NCI-H226 (cell line): ENCODE measurements at places on chromosomes 11 and 22.

- no peak for DNase-seq
These were observed 709 bp upstream of the KCNE3 start for GRCh38 chr11:74468058-74468457.

- no peak for DNase-seq
These were observed 80.1 kb downstream of the PACS1 start for GRCh38 chr11:66150140-66150539.

- peak; percentile 32 for DNase-seq
These were observed 41.5 kb upstream of the CARD18 start for GRCh38 chr11:105181100-105181499.

DNA sequence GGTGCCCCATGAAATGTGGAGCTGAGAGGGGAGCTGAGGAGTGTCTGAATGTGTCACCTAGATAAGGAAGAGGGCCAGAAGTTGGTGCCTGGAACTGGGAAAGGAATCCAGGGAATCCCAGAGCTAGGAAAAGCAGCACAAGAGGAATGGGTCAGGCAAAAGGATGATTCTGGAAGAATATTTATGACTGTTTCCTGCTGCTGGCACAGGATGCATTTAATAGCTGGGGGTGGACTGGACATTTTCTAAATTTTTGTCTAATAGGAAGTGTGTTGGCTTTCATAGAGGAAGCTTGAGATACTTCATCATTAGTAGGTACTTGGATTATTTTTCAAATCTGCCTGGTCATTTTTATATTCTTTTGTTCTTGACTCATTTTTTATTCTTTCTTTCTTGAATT is 17.4 kb upstream of the MRGPRX2 start:
- DNase-seq = no peak

GRCh38 chr11:46669711-46670139 is 30.7 kb downstream of the ARHGAP1 start:
- DNase-seq = no peak

DNA sequence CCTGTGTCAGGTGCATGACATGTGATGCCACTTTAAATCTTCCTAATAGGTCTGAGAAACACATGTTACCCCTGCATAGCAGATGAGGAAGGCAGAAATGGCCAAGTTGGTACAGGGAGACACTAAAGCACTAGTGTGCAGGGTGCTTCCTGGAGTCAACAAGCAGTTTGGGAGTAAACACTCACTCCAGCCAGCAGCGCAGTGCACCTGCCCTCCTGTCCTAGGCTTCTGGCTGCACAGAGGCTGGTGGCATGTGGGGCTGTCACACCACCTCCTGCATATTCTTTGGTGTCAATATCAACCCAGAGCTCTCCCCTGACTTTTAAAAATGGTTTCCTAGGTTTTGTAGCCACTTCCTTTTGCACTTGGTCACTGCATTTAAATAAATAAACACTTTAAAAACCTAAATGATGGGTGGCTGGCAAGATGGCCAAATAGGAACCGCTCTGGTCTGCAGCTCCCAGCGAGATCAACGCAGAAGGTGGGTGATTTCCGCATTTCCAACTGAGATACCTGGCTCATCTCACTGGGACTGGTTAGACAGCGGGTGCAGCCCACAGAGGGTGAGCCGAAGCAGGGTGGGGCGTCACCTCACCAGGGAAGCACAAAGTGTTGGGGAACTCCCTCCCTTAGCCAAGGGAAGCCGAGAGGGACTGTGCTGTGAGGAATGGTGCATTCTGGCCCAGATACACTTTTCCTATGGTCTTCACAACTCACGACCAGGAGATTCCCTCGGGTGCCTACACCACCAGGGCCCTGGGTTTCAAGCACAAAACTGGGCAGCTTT is 33.5 kb downstream of the GAB4 start:
- no peak for DNase-seq

DNA sequence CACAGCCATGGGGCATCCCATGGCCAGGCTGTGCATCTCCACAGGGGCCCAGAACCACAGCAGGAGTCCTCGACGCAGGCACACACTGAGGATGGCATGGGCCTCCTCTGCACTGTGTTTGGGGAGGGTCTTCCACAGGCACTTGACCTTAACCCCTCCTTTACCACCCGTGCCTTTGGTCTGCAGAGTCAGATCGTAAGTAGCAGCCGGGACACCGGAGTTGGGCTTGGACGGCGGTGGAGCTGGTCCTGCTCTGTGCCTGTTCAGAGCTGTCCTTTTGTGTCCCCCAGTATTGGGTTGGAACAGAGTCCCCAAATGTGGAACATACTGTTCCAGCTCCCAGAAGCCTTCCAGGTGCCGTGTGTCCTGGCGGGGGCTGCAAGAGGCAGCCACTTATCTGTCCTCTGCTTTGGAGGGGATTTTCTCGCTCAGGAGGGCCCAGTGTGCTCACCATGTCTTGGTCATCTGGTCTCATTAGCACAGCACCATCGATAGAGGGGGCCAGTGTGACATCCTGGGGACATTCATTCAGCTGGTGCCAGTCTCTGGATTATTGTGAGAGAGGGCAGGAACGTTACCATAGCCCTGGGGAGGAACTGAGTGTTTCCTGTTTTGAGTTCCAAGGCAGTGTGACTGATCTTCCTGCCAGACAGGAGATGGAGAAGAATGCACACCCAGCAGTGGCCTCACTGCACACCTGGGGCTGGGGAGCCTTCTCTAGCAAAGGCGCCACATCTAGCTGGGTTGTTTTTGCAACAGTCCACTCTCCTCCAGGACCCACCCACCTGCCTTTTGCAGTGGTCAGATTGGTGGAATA is 12.4 kb downstream of the CRELD2 start:
- DNase-seq = no peak

- DNase-seq = no peak
These were observed 1.7 kb downstream of the PICALM start for GRCh38 chr11:86067009-86067850.

DNA sequence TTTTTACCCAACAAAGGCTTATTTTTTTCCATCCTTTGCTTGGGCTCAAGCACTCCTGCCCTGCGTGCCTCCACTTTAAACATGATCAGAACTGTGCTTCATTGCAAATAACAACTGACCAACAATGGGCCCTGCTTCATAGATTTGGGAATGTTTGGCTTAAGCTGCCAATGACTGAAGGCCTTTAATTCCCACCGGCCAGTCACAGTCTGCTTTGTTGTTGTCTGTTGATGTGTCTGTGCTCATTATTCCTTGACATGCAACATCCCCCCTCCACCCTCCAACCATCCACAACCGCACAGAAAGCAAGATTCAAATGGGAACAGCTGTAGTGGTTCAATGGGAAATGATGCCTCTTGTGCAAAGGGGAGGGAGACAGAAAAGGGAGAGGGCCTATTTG is 23.0 kb downstream of the PAX6 start:
- no peak for DNase-seq

DNA sequence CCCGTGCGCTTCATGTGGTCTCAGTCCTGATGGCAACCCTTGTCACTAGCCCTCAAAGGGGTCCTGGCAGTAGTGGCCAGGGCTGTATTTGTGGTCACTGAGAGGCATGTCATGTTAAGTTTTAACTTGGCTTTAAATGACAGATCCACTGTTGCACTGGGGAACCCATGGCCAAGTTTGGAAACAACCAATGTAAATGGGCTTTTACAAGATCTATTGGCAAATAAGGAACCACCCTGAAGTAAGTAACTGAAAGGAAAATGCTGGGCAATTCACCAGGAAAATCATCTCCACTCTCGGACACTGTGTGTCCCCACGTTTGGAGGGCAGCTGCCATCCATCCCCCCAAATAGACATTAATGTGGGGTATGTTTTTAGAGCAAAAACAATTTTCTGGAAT is 8.4 kb downstream of the YPEL1 start:
- DNase-seq = no peak

DNA sequence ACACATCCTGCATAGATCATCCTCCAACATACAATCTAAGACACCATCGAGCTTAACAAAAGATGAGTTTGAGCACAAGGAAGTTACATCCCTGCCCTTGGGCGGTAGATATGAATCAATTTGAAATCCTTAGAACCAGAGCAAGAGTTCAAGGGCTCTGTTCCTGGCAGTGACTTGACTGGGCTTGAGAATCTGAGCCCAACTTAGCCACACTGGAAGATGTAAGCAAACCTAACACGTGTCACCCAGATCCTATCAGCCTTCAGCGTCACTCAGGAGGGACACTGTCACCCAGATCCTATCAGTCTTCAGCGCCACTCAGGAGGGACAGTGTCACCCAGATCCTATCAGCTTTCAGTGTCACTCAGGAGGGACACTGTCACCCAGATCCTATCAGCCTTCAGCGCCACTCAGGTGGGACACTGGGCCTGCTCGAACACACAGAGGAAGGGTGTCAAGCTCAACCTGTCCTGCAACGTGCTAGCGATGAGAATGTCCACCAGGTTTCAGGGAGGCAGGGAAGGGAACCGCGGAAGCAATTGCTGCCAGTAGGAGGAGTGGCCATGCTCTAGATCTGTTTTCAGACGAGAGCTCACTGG is 32.8 kb upstream of the CTSD start:
- no peak for DNase-seq

DNA sequence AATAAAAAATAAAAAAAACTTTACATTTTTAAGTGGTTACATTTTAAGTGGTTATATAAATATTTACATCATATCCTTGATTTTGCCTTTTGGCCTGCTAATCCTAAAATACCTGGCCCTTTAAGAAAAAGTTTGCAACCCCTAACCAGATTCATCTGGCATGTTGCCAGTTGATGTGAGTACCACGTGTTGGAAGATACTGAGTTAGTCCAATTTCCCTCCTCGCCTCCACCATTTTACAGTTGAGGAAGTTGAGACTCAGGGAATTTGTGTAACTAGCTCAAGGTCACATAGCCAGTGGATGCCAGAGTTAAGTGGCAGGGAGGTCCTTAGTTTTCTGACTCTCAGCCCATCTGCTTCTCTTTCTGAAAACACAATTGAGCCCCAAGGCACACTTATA is 5.1 kb downstream of the ELF5 start:
- no peak for DNase-seq

- DNase-seq = no peak
These were observed 1065.3 kb downstream of the OPCML start for GRCh38 chr11:132466983-132467382.

GRCh38 chr11:86255896-86256295 is 11.3 kb downstream of the EED start:
- DNase-seq = no peak

DNA sequence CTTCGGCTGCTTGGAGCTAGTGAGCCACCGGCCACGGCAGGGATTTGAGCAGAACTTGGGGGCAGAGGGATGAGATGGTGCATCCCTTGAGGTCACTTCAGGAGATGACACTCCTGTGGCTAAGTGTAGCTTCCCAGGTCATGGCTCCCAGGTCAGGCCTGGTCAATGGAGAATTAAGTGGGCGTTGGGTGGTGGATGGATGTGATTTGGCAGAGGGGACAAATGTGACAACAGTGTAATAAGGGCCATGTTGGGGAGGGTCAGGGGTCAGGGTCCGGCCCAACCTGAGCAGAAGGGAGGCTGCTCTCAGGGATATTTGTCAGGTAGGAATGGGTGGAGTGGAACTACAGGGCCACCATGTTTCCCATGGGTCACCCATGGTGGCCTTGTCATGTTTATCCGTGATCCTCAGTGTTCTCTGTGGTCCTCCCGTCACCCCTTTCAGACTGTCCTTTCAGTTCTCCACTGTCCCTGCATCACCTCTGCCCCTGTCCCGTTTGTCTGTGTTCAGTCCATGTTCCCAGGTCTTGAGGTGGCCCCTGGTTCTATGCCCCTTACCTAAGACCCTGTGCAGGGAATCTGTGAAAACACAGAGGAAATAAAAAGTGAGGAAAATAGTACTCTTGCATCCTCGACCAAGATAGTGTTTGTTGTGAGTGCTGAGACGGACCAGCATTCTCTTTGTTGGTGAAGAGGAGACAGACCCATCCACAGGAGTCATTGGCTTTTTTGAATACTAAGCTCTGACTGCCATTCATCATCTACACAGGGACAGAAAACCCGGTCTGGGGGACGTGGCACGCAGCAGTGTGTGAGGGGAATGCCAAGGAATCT is 6.1 kb downstream of the SLC25A1 start:
- DNase-seq = no peak

DNA sequence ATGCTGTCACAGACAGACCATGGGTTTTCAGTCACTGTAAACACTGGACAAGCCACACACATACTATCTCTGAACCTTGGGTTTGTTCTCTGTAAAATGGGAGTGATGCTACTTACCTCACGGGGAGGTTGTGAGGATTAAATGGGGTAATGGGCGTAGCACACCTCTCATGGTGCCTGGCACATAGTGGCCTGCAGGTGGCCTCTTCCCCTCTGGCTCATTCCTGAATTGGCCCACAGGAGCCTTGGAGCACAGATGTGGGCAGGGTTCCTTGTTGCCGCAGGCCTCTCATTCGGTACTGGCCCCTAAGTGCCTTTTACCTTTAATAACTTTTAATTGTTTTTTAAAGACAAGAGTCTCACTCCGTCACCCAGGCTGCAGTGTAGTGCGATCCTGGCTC is 11.7 kb downstream of the MICAL2 start:
- DNase-seq = no peak

DNA sequence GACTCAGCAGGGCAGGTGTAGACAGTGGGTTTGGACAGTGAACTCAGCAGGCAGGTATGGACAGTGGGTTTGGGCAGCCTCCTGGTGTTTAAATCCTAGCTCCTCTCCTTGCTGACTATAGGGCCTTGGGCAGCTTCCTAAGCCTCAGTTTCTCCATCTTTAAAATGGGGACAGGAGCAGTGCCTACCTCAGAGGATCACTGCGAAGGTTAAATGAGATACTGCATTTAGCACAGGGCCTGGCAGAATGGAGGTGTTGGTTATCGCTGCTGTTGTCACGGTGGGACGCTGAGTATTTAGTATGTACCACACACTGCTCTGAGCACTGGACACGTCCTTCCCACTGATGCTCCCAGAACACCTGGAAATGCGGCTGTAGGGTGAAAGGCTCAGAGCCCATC is 14.4 kb upstream of the SCGB1A1 start:
- no peak for DNase-seq

GRCh38 chr22:50141891-50142363 is 28.6 kb upstream of the PANX2 start:
- DNase-seq = no peak

- peak; percentile 43 for DNase-seq
These were observed 16.6 kb downstream of the SLC43A3 start for GRCh38 chr11:57410287-57410686.

DNA sequence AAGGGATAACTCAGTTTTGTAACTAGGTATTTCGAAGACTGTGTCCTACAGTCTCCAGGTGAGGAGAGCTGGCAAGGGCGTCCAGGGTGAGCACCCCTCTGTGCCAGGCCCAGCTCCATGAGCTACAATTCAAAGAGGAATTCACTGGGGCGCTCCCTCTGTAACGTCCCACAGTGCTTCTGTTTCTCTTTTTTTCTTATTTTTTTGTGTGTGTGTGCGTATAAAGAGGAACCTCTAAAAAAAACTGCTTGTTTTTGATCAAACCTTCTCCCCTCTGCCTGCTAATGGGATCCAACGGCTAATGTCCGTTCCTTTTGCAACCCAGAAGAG is 17.1 kb downstream of the ASCC2 start:
- DNase-seq = no peak
